ENCODE measurements at places on chromosomes 5 and 9.

- H3K4me1 ChIP-seq, result no peaks in the 10 kb centered on the region
- no peak overlapping the region for H3K4me3 ChIP-seq
- no peak overlapping the region for H3K27ac ChIP-seq
- no peaks in the 10 kb centered on the region for H3K27me3 ChIP-seq
Measured at GRCh38 chr5:135379046-135379654, 19.9 kb downstream of the MACROH2A1 start.

DNA sequence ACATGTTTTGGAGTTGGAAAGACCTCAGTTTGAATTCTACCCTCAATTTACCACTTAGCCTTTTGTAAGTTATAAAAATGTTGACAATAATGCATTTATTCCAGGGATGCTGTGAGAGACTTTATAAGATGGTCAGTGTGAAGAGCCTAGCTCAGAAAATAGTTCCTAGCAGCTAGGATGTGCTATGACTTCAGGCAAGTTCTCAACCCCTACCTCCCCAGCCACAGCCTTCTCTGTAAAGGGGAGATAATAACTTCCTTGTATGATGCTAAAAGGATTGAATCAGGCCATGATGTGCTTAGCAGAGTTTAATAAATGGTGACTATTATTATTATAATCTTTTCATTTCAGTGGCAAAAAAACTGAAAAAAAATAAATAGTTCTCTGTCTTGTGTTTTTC, 77.6 kb downstream of the ALDH1A1 start:
- H3K27me3 ChIP-seq, result no peaks in the 10 kb centered on the region
- H3K4me3 ChIP-seq, result no peak overlapping the region
- no peak for DNase-seq
- no peak overlapping the region for H3K27ac ChIP-seq

- no peaks in the 10 kb centered on the region for H3K27me3 ChIP-seq
- H3K36me3 ChIP-seq, result no peaks in the 10 kb centered on the region
- no peak for DNase-seq
- H3K4me1 ChIP-seq, result no peaks in the 10 kb centered on the region
- no peak overlapping the region for H3K4me3 ChIP-seq
Measured at GRCh38 chr5:55623789-55624188, 88.3 kb downstream of the SLC38A9 start.

- no peaks in the 10 kb centered on the region for H3K4me1 ChIP-seq
- DNase-seq, result no peak
- H3K27me3 ChIP-seq, result no peaks in the 10 kb centered on the region
- H3K4me3 ChIP-seq, result no peak overlapping the region
- no peaks in the 10 kb centered on the region for H3K36me3 ChIP-seq
Measured at GRCh38 chr9:136378170-136379002, 4.9 kb upstream of the CARD9 start.

- H3K27ac ChIP-seq, result no peak overlapping the region
- no peaks in the 10 kb centered on the region for H3K27me3 ChIP-seq
- no peak for DNase-seq
Measured at GRCh38 chr9:123787416-123787815, 142.5 kb downstream of the DENND1A start.

- no peak overlapping the region for H3K4me3 ChIP-seq
- H3K27me3 ChIP-seq, result no peaks in the 10 kb centered on the region
- no peak overlapping the region for H3K27ac ChIP-seq
- DNase-seq, result no peak
Measured at GRCh38 chr5:157745041-157745456, 1.5 kb downstream of the LSM11 start.

GRCh38 chr5:164326219-164326618, 820.8 kb downstream of the MAT2B start:
- no peak overlapping the region for H3K4me3 ChIP-seq
- no peaks in the 10 kb centered on the region for H3K27me3 ChIP-seq
- H3K27ac ChIP-seq, result no peak overlapping the region
- no peak for DNase-seq

GRCh38 chr9:137136881-137137607, 1.9 kb upstream of the GRIN1 start:
- H3K27ac ChIP-seq, result no peak overlapping the region
- H3K36me3 ChIP-seq, result no peaks in the 10 kb centered on the region
- no peak overlapping the region for H3K4me3 ChIP-seq
- no peaks in the 10 kb centered on the region for H3K4me1 ChIP-seq
- no peak for DNase-seq
- peaks cover 86% of the 10 kb centered on the region for H3K27me3 ChIP-seq

GRCh38 chr5:41736641-41737040, 133.6 kb downstream of the OXCT1 start:
- no peaks in the 10 kb centered on the region for H3K27me3 ChIP-seq
- H3K27ac ChIP-seq, result no peak overlapping the region
- no peak overlapping the region for H3K4me3 ChIP-seq

DNA sequence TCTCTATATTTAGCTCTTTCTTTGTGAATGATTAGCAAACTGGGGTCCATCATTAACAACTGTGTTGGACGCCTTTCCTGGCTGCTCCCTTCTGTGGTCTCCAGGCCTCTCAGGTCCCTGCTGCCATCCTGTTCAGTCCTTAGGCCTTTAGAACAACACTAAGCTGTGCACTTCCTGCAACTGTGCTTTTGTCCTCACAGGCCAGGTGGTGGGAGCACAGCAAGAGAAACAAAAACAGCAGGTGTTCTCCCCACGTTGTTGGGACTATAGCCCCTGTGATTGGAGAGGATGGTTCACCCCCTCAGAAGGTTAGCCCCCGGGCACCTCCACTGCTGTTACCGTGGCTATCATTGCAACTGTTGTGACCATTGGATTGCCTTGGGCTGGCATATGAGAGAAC, 41.7 kb upstream of the CLINT1 start:
- H3K4me1 ChIP-seq, result peaks cover 7% of the 10 kb centered on the region
- DNase-seq, result peak; percentile 77
- no peaks in the 10 kb centered on the region for H3K36me3 ChIP-seq
- H3K4me3 ChIP-seq, result no peak overlapping the region
- H3K27ac ChIP-seq, result peak overlapping the region; percentile 19
- H3K27me3 ChIP-seq, result no peaks in the 10 kb centered on the region

GRCh38 chr5:177071666-177072385, 14.9 kb upstream of the FGFR4 start:
- H3K36me3 ChIP-seq, result no peaks in the 10 kb centered on the region
- no peaks in the 10 kb centered on the region for H3K4me1 ChIP-seq
- no peak overlapping the region for H3K4me3 ChIP-seq
- H3K27me3 ChIP-seq, result no peaks in the 10 kb centered on the region

DNA sequence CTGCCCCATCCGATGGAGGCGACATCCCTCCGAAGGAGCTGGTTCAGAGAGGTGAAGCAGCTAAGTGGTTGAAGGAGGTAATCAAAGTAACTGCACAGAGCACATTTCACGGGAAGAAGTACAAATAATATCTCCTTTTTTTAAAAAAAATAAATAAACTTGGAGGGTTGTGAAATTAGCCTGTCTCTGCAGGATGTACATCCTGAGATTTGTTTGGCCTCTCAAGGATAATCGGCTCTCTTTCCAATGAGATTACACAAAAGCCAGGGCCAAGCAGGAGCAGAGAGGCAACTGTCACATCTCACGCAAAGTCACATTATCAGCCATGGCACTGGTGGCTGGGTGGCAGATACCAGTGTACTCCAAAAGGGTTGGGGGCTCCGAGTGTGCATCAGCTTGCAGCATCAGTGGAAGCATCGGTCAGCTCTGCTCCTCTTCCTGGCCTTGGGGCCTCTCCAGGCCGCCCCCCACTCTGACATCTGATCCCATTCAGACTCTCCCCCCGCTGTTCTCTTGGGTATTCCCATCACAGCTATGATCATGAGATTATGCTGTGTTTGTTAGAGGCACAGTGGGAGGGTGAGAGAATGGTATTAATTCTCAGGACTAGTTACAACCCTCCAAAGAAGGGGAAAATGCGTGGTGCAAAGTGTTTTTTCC, 109.9 kb downstream of the UGCG start:
- H3K4me1 ChIP-seq, result peaks cover 22% of the 10 kb centered on the region
- no peaks in the 10 kb centered on the region for H3K27me3 ChIP-seq
- H3K36me3 ChIP-seq, result no peaks in the 10 kb centered on the region
- DNase-seq, result no peak

GRCh38 chr9:35510754-35511428, 21.0 kb downstream of the RUSC2 start:
- no peaks in the 10 kb centered on the region for H3K4me1 ChIP-seq
- H3K36me3 ChIP-seq, result no peaks in the 10 kb centered on the region
- no peak overlapping the region for H3K4me3 ChIP-seq
- DNase-seq, result no peak
- no peaks in the 10 kb centered on the region for H3K27me3 ChIP-seq
